ENCODE measurements at places on chromosomes 5 and 9.

DNA sequence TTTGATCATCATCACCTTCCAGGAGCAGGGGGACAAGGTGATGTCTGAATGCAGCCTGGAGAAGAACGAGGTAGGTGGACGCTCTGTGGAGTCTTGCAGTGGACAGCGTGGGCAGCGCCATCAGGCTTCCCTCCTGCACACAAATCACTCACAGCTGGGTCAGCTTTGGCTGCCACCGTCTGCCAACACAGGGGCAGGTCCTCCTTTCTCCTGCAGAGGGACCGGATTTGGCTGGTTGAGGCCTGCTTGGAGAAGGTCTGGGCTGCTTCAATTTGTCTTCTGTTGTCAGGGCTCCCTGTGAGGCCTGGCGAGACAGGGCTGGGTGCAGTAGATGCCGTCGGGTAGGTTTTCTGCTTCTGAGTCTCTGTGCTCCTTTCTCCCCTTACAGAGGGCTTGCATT lies 180.6 kb downstream of the CACNA1B start:
- DNase-seq, result no peak

- no peak for DNase-seq
These were observed 200.1 kb downstream of the MEF2C start for GRCh38 chr5:88682881-88683361.

DNA sequence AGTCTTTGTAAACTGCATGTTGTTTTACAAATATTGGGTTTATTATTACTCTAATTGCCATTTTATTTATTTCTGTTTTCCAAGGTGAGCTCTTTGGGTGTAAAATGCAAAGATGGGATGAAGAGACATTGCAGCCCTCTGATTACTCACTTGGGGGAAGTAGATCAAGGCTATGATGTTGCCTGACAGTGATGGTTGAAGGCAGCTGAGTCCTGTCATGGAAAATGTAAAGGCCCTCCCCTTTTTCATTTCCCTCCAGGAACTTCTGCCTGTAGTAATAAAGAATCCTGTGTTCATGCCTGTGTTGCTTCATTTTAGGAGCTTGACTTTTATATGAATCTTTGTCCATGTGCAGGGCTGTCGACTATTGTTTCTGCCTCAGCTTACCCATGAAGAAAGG lies 605.4 kb upstream of the CLINT1 start:
- no peak for DNase-seq

- DNase-seq, result no peak
These were observed 59.5 kb upstream of the ALDH1B1 start for GRCh38 chr9:38333047-38333446.

- DNase-seq, result no peak
These were observed 113.5 kb upstream of the PPP1R26 start for GRCh38 chr9:135366104-135366503.

DNA sequence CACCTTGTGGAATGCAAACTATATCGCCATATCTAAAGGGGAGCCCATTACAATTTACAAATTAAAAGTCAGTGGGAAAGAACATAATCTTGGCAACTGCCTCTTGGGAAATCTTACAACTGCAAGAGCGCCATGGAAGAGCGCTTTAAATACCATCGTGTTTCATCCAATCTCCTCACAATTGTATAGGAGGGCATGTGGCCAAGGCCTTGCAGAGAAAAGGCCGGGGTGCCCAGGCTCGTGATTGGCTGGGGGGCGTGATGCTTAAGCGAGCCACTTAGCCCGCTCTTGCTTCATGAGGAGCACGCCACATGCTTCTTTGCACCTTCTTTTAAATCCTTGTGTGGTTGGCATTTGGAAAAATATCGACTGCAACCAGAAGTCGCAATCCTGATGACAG lies 69.8 kb upstream of the NFIB start:
- DNase-seq, result no peak

GRCh38 chr9:123362856-123363255 lies 6.9 kb downstream of the CRB2 start:
- no peak for DNase-seq

- no peak for DNase-seq
These were observed 69.6 kb upstream of the TAF1L start for GRCh38 chr9:32705059-32705458.

DNA sequence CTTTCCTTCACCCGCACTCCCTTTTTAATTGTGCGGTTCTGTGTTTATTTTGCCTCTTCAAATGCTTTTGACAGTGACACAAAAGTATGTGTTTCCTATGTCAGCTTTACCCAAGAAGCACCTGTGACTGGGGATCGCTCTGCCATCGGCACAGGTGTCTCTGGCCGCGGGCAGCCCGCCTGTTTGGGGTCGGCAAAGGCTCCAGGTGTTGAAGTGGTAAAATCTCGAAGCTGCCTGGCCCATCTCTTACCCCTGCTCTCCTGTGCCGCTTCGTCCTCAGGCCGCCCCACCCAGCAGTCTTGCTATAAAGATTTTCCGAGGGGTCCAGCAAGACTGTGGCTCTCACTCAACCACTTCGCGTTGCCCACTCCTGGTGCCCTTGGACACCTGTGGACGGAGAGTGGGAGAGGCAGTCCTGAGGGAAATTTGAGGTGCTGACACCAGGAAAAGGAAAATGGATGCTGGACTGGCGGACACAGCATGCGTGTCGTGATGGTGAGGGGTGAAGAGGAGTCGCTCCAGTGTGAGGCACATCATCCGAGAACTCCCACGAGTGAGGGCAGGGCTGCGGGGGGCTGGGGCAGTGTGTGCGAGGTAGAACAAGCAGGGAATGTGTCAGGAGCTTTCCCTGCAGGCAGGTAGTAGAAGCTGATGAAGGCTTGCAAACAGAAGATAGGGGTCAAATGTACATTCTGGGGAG lies 29.1 kb upstream of the CEP72 start:
- DNase-seq, result no peak

DNA sequence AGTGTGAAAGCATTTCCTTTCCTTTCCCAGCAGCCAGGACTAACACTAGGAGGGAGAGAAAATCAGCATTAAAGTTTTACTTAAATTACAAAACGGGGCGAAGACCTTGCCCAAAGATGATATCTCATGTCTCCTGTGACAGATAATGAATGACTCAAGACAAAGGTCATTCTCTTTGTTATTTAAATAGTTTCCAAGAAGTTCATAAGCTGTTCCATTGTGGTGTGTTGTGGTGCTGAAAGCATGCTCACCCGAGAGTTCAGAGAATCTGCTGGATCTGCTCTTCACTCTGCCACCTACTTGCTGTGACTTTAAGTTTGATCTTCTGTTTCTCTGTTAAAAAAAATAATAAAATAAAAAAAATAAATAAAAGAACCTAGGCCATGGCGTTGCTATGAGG lies 265.9 kb upstream of the NR4A3 start:
- no peak for DNase-seq

DNA sequence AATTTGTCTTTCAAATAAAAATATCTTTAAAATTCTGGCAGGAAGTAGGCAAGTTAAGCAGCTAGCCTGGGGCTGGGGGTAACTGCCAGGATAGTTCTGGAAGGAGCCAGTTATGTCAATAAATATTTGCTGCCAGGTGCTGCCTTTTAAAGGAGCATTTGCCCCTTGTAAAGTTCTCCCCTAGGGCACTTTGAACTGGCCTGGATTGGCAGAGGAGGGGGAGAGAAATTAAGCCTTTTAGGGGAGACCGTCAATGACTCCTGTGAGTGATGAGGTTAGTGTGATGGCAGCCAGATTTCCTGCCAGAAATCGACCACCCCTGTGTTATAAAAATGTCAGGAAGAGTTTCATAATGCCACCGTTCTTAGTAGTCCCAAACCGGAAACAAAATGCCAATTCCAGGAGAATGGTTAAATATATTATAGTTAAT lies 89.8 kb upstream of the ELL2 start:
- no peak for DNase-seq

DNA sequence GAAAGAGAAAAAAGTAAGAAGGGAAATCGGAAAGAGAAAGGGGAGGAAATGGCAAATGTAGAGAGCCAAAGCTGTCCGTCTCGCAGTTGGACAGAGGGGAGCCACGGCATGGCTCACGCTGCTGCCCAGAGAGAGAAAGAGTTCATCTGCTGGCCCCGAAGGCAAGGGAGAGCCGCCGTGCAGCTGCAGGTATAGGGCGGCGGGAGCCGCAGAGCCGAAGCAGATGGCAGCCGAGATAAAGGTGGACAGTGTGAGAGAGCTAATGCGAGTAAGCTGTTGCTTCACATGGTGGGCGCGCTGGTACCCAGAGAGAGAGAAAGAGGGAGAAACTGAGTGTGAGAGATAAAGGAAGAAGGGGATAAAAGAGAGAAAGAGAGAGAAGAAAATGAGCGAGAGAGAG lies 188.4 kb upstream of the PPP1R26 start:
- DNase-seq, result no peak

- DNase-seq, result peak; percentile 79
These were observed 119.7 kb upstream of the TARS1 start for GRCh38 chr5:33321026-33321425.

DNA sequence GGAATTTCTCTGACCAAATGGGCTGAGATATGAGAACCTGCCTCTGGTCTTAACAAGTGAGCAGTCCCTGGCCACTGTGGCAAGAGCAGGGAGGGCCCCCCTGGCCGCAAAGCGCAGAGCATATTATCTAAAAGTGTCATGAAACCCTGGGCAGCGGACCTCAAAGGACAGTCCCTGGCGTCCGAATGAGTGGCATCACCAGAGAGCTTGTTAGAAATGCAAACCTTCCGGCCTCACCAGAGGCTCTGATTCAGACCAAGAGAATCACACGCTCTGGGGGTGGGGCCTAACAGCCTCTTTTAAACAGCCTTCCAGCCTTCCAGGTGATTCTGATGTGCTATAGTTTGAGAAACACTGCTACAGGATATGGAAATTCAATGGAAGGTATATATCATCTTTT lies 10.9 kb downstream of the PTPN3 start:
- DNase-seq, result no peak

- DNase-seq, result peak; percentile 5
These were observed at the start of gene RETREG1 for GRCh38 chr5:16616536-16617273. Gene RETREG1, minus strand, starts transcription at chr5:16616997. Its CDS starts 26 bp downstream, at chr5:16616971.

DNA sequence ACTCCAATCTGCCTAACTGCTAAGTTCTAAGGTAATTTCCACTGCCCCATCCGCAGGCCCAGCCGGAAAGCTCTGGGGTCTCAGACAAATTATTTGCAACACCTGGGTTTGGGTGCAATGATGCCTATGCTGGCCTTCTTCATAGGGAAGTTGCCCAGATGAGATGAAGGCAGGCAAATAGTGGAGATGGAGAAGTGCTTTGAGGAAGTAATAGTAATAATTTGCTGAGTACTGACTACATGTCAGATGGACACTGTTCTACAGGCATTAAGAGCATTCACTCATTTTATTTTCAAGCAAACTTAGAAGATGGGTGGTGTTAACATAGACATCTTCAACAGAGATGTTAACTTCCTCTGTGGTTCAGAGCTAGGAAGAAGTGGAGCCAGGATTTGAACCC lies 3.8 kb downstream of the PCDH12 start:
- no peak for DNase-seq

GRCh38 chr5:137218471-137218870 lies 280.7 kb downstream of the SPOCK1 start:
- DNase-seq, result no peak

GRCh38 chr5:172493906-172494305 lies 39.6 kb upstream of the SH3PXD2B start:
- DNase-seq, result no peak

- peak; percentile 91 for DNase-seq
These were observed at the start of gene MEF2C for GRCh38 chr5:88883059-88883835. Gene MEF2C, minus strand, starts transcription at chr5:88883184. Its CDS starts 59,396 bp downstream, at chr5:88823788.

DNA sequence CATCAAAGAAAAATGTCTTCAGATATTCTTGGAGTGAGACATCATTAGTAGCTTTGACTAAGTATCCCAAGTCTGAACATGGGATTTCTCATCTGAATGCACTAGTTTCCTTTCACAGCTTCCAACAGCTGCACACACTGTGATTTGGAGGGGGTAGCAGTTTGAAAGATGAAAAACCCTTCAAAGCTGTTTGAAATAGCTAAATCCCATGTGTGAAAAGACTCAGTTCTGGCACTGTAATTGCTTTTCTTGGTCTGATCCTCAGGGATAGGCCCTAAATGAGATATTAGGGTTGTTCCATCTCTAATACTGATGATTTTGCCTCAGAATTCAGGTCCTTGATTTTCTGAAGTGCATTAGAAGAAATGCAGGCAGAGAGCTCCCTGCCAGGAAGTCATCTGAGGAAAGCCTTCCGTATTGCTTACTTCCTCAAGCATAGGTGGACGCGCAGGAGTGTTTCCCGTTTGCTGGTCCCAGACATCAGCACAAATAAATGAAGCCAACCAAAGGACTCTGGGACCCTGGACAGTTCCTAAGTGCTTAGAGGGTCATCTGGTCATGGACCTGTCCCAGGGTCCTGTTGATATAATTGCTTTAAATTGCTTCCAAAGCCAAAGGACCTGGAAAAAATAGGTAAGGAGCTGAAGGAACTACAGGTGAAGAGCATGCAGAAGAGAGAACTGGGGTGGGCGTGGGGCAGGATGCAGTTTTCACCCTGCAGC lies 25.6 kb upstream of the FRMPD1 start:
- no peak for DNase-seq

- DNase-seq, result no peak
These were observed 488.5 kb downstream of the NR2F1-AS1 start for GRCh38 chr5:93092349-93093105.

GRCh38 chr9:35108946-35109575 lies 6.1 kb upstream of the STOML2 start:
- no peak for DNase-seq

DNA sequence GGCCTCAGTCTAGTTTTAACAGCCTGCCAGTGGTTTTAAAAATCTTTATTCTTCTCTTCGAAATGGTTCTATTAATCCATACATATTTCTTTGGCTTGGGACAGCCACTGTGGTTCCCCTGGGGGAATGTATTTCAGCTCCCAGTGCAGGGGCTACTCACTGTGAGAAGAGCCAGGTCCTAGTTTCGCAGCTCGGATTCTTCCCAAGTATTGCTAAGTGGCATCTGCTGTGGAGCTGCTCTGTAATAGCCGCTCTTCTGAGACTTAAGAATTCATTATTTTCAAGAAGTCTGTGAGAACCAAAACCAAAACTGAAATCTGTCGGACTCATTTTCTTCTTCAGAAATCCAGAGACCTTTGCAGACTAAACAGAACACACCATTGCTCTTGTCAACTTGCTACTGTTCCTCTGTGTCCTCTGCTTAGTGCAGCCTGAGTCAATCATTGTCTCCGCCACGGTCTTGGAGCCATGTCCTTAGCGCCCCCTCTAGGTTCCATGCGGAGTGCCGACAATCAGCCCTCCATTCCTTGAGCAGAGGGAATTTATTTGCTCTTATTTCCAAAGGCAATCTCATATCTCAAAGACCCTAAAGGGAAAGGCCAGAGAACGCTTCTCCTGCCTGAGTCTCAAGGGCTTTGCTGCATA lies 478.2 kb downstream of the SPATA31D1 start:
- peak; percentile 66 for DNase-seq

DNA sequence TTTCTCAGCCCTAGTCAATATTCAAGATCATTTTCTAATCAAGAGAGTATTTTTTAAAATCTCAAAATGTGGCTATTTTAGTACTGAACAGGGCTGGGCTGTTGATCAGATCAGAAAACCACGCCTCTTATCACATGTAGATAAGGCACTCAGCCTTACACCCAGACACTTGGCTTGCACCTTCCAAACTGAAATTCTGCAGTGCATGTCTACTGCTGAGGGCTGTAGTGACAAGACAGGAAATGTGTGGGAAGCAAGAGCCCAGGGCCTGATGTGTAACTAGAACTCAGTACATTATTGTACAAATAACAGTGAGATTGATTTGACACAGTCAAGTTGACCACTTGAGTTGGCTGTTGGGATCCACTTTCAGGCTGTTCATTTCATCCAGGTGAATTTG lies 48.6 kb downstream of the UBE2QL1 start:
- no peak for DNase-seq

Data from mesenchymal stem cell (in vitro differentiated cells and primary cell).